ENCODE measurements at places on chromosomes 4 and X.

DNA sequence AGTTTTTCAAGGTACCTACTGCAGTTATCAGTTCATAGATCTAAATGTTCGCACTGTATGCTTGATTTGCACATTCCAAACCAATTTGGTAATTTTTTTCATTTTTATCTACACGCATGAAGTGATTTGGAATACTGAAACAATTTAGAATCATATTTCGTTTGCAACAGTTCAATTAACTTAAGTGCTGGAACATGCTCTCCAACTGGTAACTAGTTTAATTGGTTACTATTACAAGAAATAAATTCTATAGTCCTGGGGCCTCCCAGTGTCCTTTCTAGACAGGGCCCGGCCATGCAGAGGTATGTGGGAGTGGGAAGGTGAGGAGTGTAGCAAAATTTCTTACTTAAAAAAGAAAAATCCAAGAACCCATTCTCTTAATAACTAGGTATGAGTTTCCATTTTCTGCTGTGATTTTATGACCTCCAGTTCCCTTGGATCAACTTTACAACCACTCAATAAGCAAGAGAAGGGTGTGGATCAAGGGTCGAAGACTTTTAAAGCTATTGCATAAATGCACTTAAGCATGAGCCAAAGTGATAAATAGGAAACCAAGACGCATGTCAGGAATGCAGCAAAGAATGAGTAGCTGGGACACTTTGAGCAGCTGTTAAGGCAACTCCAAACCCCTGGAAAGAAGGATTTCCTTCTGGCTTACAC, 106.9 kb downstream of the PPARGC1A start:
- DNase-seq = no peak

DNA sequence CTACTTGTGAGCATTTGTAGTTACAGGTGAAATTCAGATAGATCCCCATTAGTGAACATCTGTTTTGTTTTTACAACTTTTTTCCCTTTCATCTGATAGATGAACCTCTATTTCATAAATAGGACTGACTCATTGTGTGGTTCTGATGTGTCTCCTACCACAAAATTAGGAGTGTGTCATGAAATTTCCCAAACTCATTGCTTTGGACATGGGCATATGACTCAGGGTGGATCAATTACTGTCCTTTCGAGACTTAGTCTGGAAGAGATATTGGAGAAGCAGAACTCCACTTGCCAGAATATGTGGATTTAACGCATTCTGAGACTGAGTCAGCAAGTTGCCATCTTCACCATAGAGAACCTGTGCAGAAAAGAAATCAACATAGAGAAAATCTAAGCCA, 53.5 kb upstream of the PCDH10 start:
- no peak for DNase-seq

DNA sequence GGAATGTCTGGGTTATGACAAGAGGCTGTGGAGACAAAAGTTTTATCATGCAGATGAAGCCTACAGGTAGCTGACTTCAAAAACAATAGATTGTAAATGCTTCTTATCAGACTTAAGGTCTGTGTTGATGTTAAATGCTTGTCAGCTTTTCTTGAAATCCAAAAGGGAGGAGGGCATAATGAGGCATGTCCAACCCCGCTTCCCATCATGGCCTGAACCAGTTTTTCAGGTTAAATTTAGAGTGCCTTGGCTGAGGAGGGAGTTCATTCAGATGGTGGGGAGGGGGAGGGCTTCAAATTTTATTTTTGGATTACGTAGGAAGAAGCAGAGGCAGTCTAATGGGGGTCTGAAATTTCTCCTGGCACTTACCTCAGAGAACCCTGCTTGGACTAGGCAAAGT, 207.7 kb upstream of the HDX start:
- no peak for DNase-seq

GRCh38 chr4:150573534-150573933, 8.4 kb upstream of the MAB21L2 start:
- DNase-seq = no peak

DNA sequence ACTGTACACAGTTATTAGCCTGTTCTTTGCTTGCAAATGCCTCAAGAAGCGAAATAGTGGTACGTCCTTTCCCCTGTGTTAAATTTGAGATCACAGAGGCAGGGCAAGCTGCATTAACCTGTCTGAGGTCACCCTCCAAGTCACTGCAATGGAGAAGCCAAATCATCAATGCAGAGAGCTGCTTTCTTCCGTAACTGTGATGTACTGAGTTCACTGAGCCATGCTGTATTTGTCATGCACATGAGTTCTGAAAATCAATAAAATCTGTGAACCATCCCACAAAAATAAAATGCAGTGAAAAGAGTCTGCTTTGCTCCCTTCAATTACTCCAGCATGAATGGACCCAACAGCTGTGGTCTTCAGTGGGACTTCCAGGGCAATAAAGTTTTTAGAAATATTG, 393.5 kb downstream of the KCNIP4 start:
- no peak for DNase-seq

DNA sequence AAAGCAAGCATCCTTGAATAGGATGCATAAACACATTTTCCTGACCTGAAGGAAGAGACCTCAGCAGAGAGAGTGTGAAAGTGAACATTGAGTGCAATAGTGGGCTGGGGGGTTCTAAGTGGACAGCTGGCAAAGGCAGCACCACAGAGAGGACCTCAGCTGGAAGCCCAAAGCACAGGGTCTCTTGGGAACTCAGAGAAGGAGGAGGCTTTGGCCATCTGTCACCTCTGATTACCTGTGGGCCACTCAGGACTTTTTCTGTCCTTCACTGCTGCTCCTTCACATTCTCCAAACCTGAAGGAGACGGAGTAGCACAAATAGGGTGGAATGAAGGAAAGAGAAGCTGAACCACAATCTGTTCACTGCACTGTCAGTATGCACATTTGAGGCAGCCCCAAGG, 37.9 kb upstream of the FAT4 start:
- no peak for DNase-seq

- DNase-seq = no peak
Observed at GRCh38 chrX:103513476-103514108, 5.7 kb downstream of the RAB40A start.

GRCh38 chrX:150201841-150202240, 161.3 kb upstream of the MAMLD1 start:
- DNase-seq = no peak

DNA sequence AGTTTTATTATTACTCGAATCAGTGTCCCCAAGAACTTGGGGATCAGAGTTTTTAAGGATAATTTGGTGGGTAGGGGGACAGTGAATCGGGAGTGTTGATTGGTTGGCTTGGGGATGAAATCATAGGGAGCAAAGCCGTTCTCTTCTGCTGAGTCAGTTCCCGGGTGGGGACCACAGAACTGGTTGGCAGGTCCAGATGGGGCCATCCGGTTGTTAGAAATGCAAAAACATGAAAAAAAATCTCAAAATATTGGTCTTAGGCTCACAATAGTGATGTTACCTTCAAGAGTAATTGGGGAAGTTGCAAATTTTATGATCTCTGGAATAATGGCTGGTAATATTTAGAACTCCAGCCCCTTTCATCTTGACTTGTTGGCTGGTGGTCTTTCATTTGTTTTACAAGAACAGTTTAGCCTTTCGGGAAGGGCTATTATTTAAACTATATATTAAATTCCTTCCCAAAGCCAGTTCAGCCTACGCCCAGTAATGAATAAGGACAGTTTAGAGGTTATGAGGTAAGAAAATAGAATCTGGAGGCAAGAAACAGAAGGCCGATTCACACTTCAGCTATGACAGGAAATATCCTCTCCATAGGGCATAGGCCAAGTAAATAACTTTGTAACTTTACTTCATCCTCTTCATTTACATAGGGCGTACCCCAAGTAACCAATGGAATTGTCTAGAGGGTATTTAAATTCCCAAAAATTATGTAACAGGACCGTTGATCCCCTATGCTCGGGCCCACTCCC, 164.1 kb upstream of the STS start:
- DNase-seq = no peak

- DNase-seq = no peak
Observed at GRCh38 chrX:39910651-39911050, 187.1 kb downstream of the BCOR start.

DNA sequence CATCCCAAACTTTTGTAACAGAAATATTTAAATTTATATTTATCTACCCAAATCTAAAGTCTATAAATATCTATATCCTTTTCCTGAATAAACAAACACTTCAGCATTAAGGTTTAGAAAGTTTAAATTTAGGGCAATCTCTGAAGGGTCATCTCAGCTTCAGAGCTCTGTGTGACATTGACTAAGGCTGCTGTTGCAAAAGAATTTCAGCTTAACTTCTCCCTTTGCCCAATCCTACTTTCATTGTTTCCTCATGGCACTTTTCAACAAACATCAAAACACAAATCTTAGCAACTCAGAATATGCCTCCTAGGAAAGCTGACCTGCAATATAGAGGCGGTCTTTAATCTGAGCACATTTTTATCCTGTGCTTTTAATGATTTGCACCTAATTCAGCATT, 79.7 kb upstream of the BANK1 start:
- no peak for DNase-seq

DNA sequence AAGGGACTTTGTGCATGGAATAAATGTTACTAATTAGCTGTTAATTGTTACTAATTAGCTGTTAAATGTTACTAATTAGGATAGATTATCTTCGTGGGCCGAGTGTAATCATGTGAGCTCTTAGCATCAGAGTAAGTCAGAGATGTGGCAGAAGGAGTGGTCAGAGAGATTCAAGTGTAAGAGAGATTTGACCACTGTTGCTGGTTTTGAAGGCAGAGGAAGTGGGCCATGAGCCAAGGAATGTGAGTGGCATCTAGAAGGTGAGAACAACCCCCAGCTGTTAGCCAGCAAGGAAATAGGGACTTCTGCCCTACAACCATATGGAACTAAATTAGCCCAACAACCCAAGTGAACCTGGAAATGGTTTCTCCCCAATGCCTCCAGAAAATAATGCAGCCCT, 28.2 kb downstream of the ODAPH start:
- DNase-seq = no peak

GRCh38 chr4:10575414-10575813, 109.2 kb downstream of the CLNK start:
- no peak for DNase-seq

DNA sequence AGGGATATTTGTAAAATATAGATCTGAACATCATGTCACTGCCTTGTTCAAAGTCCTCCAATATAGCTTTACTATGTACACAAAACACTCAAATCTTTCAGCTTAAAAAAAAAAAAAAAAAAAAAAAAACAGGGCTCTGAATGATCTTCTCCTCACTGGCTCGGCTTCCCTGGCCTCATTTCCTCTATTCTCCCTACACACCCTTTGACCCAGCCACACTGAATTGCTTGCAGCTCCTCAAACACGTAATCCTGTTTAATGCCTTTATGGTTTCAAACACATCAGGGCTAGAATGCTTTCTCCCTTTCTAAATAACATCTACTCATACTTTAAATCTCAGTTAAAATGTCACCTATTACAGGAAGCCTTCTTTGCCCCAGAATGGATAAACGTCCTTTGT, 60.8 kb downstream of the MTMR8 start:
- DNase-seq = no peak

GRCh38 chr4:158130204-158130603, 42.6 kb downstream of the GASK1B start:
- DNase-seq = no peak
